Activated CD8-positive, alpha-beta T cell treated with anti-CD3 and anti-CD28 coated beads, Interleukin-2, amount 10 ng/mL, durations not matched to agents 7 days and 5 days (primary cell): ENCODE measurements at places on chromosomes 4 and X. TPM values are rescaled to one million over a fixed set of nuclear protein-coding genes. Genes with fewer than 3 reads are reported as not detected.

Gene TMPRSS11F
- not detected for total RNA-seq

Gene KIAA1210
- not detected for total RNA-seq

Gene CT45A2
- total RNA-seq, result not detected

Gene LIAS
- 16.1 TPM for total RNA-seq

DNA sequence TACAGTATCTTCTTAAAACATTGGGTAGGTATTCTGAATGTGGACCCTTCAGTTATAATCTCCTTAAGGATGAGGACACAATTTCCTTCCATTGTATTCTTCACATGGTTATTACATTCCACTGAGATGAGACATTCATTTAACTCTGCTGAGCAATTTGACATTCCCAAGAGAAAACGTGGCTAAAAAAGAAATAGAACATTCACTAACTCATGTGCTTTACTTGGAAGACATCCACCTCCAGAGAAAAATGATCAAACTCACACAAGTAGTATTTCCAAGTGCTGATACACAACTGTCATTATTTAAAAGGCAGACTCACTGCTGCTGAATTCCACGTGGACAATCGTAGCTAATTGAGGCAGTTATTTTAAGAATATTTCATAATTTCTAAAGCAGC, 227.9 kb upstream of the ANKRD50 start:
- DNase-seq, result no peak
- H3K36me3 ChIP-seq, result no peaks in the 10 kb centered on the region
- H3K27ac ChIP-seq, result no peak overlapping the region
- no peaks in the 10 kb centered on the region for H3K4me1 ChIP-seq

GRCh38 chrX:63855896-63856295, 70.9 kb upstream of the ARHGEF9 start:
- H3K27me3 ChIP-seq, result no peaks in the 10 kb centered on the region
- H3K27ac ChIP-seq, result no peak overlapping the region

- H3K36me3 ChIP-seq, result no peaks in the 10 kb centered on the region
- no peak overlapping the region for H3K4me3 ChIP-seq
- H3K4me1 ChIP-seq, result no peaks in the 10 kb centered on the region
- no peak for DNase-seq
These were observed 806.3 kb downstream of the STIM2 start for GRCh38 chr4:27666943-27667342.

DNA sequence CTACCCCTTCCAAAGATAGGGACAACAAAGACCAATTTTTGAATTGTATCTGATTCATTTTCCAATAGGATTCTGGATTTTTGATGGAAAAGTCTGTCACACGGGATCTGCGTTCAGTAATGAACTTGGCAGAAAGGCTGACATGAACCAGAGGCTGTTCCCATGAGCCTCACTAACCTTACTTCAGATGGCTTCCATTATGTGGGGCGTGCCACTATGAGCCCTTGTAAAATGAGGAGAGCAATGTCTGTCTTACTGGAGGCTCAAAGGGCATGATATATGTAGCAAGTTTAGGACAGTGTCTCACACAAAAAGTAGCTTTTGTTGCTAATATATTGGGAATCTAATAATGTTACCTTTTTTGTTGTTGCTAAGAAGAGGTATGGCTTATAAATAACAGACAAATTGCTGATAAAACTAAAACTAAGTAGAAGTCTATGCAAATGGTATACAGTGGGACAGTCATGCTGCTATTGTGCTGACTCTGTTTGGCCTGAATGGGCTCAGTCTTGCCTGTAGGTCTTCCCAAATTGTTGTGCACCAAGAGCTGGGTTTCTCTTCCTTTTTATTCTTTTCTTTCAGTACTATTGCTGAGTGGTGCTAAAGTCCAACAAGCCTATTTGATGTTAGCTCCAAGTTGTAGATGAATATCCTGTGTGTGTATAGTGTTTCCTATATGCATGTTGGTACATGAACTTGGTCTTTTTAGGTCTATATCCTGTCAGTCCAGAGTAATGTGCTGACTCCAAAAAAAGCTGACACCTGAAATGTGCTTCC, 132.1 kb downstream of the SPRY1 start:
- H3K27me3 ChIP-seq, result no peaks in the 10 kb centered on the region
- H3K27ac ChIP-seq, result no peak overlapping the region
- no peak overlapping the region for H3K4me3 ChIP-seq
- peaks cover 15% of the 10 kb centered on the region for H3K4me1 ChIP-seq
- no peak for DNase-seq
- H3K36me3 ChIP-seq, result peaks cover 6% of the 10 kb centered on the region

- no peak overlapping the region for H3K27ac ChIP-seq
- no peaks in the 10 kb centered on the region for H3K36me3 ChIP-seq
- no peak for DNase-seq
- no peaks in the 10 kb centered on the region for H3K4me1 ChIP-seq
- no peaks in the 10 kb centered on the region for H3K27me3 ChIP-seq
These were observed 1892.3 kb upstream of the TENM3 start for GRCh38 chr4:180350901-180351300.

DNA sequence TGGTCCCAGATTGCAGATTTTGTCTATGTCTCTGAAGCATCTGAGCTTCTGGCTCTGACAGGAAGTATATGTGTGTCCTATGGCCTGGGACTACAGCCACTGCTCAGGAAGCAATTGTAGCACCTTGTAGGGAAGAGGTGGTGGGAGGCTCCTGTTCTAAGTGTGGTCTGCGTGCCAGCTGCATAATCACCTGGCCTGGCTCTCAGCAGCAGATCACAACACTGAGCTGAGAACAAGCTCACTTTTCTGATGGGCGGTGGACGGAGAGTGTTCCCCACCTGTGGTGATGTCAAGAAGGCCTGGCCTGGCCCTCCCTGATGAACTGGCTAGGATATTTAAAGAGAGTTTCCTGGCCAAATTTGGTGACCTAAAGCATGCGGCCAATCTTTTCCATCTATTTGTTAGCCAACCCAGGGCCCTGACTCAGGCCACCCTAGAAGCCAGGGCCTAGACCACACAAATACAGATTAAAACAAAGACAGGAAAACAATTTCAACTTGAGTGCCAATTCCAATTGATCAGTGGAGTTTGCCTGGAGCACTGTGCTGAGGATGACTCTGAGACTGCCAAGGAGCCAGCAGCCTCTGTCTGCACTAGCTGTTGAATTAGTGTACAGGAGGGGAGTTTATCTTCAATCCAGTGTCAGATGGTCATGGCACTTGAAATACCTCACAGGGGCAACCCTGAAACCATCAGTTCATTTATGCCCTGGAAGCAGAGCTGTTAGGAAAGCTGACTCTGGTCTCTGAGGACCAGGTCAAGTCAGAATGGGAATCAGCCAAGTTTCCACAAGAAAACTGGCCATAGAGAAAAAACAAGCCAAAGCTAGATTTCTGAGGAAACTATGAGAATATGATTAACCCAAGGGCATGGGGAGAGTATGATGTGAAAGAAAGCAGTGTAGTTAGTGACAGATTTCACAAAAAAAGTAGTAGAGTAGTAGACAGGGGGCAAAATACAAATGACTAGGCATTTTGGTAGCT, 47.4 kb downstream of the PRDM5 start:
- no peak overlapping the region for H3K27ac ChIP-seq
- DNase-seq, result no peak
- no peaks in the 10 kb centered on the region for H3K4me1 ChIP-seq
- H3K27me3 ChIP-seq, result no peaks in the 10 kb centered on the region
- no peak overlapping the region for H3K4me3 ChIP-seq
